ENCODE measurements at places on chromosomes 11 and 22.

DNA sequence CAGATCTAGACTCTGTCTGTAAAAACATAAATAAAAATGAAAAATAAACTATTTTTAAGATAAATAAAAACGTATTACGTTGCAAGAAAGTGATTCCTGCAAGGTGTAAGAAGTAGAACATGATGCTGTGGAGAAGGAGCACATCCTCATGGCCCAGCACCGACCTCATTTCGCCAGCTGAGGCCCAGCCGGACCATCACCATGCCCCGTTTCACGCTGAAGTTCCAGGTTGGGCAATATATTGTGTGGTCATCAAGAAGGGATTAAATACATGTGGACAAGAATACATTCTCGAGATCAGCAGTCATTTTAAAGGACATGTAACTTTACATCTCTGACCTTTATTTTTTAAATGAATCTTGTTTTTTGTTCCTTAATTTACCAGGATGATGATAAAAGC lies 20.7 kb upstream of the CTTN start:
- no peak for DNase-seq

DNA sequence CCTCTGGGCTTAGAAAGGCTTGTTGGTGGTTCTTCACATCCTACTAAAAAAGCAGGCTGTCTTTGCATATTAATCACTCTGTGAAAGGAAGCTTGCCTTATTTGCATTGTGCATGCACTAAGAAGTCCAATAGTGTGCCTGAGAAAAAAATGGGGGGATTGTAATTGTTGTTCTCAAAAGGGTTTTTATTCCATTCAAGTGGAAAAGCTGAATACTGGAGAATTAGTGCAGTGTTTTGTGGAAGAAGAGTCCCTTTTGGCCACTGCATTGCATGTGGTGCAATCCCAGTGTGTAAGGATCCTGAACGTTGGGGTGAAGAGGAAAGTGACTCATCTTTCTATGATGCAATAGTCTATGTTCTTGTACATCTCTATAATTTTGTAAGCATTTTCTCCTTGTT lies 16.5 kb downstream of the NCAM1 start:
- DNase-seq = peak; percentile 90

DNA sequence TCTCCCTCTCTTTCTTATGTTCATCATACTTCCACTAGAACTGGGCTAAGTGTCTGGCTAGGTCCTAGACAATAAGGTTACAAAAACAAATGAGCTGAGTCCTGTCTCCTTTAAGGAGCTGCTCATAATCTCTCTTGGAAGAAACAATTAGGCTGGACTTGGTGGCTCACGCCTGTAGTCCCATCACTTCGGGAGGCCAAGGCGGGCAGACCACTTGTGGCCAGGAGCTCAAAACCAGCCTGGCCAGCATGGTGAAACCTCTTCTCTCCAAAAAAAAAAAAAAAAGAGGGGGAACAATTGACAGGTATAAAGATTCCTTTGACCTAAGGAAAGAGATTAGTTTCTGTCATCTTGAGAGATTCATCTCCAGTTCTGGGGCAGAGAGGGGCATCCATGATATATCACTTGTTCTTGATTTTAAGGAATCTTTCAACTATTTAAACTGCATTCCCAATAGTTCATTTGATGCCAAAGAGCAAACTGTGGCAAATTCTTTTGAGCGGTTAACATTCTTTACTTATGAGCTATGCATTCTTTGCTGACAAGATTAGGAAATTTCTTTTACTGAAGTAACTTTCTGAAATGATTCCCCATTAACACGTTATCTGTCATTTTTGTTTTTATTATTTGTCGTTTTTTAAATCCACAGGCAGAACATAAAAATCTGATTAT lies 125.5 kb downstream of the C11orf87 start:
- no peak for DNase-seq

GRCh38 chr22:47276450-47276820 lies 514.0 kb downstream of the TBC1D22A start:
- DNase-seq = no peak

- DNase-seq = peak; percentile 29
Measured at GRCh38 chr11:69414773-69415187, 66.7 kb upstream of the LINC01488 start.

DNA sequence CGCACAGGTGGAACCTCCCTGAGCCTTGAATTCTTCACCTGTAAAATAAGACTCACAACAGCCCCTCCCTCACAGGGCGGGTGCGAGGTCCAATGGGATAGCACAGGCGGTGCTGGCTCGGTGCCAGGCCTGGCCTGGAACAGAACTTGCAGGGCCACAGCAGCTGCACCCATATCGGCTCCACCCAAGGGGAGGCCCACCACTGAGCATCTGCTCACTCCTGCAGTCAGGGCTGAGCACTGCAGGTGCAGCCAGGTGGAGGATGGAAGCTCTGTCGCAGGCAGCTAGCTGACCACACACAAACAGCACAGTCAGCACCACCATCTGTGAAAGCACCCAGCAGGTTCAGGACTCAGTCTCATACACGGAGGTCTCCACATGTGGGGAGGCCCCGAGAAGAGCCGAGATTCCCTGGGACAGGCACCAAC lies 19.6 kb downstream of the VPS37C start:
- DNase-seq = no peak

- no peak for DNase-seq
Measured at GRCh38 chr11:40160418-40160817, 1299.0 kb downstream of the LRRC4C start.

DNA sequence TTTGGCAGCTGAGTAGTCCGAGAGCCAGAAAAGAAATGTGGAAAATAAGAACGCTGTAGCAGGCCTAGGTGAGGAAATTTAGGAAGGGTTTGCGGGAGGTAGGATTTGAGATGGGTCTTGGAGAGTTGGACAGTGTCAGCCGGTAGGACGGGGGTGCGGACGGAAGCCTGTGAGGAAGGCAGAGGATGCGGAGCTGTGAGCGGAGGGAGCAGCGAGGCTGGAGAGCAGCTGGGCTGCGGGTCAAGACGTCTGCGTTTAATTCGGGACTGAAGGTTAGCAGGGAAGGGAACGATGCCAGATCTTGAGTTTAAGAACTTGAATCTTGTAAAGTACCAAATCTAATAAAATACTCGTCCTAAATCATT lies 669 bp upstream of the TIGD3 start:
- DNase-seq = no peak

DNA sequence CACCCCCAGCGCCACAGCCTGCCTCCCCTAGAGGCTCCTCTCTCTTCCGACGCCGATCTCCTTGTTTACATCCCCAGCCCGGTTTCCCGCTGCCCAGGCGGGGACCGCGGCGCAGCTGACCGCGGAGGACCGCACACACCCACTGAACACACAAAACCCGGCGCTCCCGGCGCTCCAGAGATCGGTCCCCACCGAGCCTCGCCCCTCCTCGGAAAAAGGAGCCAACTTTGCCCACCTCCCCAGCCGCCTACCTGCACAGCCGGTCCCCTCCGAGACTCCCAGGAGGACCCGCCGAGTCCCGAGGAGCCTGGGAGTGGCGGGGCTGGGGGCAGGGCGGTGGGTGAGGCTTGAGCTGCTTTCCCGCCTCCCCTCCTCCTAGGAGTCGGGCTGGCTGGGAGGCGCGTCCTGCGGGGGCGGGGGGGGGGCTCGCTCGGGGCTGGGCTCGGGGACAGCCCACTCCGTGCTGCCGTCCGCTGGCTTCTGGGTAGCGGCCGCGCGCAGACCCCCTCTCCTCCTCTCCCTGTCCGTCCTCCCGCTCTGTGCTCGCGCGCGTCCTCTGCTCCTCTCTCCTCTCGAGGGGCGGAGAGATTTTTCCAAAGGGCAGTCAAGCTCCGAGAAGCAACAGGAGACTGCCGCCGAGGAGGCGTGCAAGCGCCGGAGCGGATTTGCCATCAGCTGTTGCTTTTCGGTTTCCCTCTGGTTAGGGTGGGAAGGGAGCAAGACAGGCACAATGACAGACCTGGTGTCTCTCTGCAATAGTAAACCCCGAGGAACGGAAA lies at the start of gene FXYD6:
FXYD6 (minus strand) TSS at position 318 of the 779 bp plus-strand sequence. CDS start 33,882 bp downstream, outside the sequence.
- peak; percentile 30 for DNase-seq

GRCh38 chr22:28808716-28809355 lies 8.5 kb upstream of the XBP1 start:
- no peak for DNase-seq

DNA sequence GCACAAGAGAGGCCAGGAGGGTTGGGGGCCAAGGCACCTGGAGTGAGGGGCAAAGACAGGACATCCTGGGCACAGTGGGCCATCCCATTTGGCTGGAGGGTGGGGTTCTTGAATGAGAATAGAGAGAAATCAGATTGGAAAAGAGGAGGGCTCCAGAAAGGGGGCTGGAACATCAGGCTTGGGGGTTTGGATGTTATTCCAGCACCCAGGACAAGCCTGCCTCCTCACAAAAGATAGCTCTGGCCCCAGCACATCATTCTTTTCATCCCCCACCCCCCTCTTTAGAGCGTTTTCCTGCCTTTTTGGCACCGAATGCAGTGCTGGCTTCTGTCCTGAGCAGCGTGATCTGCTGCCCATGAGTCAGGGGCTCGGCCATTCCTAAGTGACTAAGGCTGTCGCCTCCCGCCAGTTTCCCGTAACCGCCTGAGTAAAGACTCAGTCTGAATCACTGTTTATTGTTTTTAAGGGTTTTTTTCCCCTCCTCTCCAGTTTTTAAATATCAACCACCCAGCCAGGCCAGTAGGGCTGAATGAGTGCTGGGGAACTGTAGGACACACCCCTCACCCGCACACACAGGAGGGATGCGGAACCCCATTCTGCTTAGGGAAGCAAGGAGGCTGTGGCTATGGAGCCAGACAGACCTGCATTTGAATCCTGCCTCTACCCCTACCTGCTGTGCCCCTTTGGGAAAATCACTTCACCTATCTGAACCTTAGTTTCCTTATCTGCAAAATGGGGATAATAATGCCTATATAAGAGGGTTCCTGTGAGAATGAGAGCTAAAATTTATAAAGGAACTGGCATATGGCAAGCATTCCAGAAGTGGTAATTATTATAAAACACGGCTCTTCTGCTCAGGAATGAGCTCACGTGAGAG lies 32.4 kb upstream of the NAV2 start:
- no peak for DNase-seq

DNA sequence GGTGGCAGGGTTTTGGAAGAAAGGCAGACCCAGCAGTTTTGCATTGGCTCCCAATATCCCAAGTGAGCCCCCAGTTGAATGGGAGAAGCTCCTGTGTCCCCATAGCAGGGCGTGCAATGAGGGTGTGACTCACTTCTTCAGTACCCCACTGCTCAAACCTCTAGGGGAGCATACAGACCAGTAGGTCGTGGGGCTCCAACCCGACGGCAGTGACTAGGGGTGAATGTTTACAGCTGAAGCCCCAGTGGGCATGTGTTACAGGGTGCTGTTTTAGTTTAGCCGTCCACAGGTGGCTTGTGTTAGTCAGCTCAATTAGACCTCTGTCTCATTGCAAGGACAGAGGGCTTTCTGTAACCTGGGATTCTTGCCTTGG lies 564.5 kb upstream of the CNTN5 start:
- no peak for DNase-seq

GRCh38 chr11:2760196-2760871 lies 60.5 kb upstream of the KCNQ1OT1 start:
- DNase-seq = no peak

DNA sequence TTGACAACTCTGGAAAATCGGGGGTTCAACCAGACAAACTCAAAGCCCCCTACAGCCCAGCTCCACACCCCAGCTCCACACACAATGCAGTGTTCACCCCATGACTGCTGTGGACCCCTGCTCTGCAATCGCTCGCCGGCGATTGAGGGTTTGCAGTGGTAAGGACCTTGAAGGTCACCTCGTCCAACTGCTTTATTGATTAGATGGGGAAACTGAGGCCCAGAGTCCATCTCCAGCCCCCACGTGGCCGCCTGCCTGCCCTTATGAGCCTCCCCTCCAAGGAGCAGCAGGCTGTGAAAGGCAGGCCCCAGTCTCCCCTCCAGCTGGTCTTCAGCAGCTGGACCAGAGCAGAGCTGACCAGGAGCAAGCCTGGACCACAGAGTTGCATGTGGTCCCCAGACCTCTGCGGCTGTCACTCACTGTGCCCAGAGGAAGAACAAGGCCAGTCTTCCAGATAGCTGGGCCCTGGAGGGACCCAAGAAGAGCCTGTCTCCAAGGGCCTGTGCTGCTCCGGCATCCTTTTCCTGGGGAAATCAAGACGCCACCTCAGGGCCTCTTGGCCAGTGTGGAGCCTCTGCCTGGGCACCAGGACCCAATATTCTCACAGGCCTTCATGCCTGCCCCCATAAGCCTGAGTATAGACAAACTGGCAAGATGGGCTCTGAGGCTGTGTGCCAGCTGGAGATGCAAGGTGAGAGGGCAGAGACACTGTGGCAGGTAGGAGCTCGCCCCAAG lies 8.8 kb upstream of the LINC01488 start:
- no peak for DNase-seq

DNA sequence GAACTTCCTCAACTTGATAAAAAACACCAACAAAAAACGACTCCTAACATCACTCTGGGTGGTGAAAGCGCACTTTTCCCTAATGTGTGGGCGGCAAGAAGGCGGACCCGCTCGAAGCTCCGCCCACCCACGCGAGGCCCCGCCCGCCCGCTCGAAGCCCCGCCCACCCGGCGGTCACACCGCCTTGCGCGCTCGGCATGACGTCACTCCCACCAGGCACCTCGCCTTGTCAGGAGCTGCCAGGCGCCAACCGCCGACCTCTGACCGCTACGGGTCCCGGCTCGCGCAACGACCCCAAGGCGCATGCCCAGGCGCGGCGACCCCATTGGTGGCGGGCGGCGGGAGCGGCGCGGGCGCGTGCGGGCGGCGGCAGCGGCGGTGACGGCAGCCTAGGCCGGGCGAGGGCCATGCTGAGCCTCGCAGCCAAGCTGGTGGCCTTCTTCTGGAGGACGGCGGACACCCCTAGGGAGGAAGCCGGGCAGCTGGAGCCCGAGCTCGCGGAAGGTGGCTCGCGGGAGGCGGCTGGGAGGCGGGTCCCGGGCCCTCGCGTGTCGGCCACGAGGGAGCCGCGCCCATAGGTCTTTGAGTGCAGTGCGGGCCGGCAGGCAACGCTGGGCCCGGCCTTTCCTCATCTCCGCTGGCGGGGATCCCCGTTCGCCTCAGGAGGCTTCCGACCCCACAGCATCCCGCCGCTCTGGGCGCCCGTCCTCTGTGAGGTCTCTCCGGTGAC lies at the start of gene MOV10L1:
MOV10L1 (plus strand) TSS at position 325 of the 730 bp plus-strand sequence; CDS start at position 408, 83 bp downstream.
- DNase-seq = peak; percentile 78

DNA sequence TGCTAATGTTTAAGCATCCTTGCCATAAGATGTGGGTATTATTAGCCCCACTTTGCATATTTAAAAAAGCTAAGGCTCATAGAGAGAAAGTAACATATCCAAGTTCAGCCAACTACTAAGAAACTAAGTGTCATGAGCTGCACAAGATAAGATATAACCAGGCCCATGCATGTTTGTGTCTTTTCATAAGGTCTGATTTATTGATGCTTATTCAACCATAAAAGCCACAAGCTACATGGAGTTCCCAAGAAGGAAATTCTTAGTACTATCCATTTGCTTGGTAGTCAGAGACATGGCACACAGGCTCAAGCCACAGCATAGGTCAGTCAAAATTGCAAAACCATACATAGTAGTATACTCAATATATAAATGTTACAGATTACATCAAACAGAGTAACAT lies 488.5 kb downstream of the SOX6 start:
- DNase-seq = no peak

DNA sequence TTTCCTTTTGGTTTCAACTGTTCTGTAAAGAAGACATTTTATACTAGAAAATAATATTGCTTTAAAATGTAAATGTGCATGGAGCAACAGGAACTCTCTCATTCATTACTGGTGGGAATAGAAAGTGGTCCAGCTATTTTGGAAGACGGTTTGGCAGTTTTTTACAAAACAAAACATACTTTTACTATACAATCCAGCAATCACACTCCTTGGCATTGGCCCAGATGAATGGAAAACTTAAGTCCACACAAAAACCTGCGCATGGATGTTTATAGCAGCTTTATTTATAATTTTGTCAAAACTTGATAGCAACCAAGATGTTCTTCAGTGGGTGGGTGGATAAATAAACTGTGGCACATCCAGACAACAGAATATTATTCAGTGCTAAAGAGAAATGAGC lies 49.9 kb upstream of the SEPTIN5 start:
- DNase-seq = no peak

- DNase-seq = no peak
Measured at GRCh38 chr11:110759972-110760381, 47.7 kb upstream of the ARHGAP20 start.

All from suppressor macrophage (primary cell).